ENCODE measurements at places on chromosomes 12 and 14.

- DNase-seq, result no peak
Observed at GRCh38 chr12:131559517-131560516, 151.1 kb upstream of the SFSWAP start.

- no peak for DNase-seq
Observed at GRCh38 chr14:98910061-98910460, 361.9 kb downstream of the BCL11B start.

- no peak for DNase-seq
Observed at GRCh38 chr12:96153131-96153725, 40.9 kb upstream of the ELK3 start.

DNA sequence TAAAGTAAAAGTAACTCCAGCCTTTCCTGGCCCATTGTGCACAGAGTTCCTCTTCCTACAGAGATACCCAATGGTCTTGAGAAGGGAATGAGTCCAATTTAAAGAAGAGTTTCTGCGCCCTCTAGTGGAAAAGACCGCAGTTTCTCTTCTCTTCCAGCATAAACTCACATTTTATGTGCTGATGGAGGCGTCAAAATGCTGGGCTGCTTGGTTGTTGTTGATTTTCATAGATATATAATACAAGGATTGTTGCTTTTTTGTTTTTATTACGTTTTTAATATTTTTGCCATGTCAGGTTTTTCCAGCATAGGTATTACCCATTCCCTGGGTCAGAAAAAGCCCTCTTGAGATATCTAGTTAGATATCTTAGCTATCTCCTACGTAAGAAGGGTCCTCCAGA, 356.9 kb upstream of the STXBP6 start:
- no peak for DNase-seq

DNA sequence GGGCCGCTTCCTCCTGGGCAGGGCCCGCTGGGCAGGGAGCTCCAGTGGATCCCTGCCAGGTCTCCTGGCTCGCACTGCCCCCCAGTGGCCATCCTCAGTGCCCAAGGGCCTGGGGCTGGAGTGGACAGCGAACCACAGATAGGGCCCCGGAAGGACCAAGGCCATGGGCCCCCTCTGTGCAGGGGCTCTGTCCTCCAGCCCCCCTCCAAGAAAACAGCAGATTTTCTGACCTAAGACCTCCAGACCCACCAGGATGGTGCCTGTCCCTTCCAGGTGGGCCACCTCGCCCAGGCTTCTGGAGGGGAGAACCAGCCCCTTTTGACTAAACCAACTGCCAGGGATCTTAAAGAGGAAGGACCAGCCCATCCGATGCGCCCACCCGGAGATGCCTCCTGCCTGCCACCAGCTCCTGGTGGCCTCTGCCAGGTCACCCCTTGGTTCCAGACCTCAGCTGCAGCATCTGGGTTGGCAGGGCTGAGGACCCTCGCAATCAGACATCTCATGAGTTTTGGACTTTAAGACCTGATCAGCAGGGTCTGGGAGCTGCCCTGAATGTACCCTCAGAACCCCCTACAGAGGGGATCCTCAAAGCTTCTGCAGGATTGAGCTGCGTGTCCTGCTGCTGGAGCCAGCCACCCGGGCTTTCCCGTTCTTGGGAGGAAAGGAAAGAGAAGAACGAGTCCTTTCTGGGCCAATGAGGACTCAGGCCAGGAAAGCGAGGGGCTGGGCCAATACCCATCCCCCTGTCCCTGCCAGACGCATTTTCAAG, 325.8 kb upstream of the DIO3 start:
- DNase-seq, result no peak

GRCh38 chr12:6360578-6361490, 14.5 kb downstream of the SCNN1A start:
- no peak for DNase-seq

Measured in activated CD8-positive, alpha-beta memory T cell treated with anti-CD3 and anti-CD28 coated beads, Interleukin-2, amount 50 U/mL, for 4 hours (primary cell).